A549 treated with Mapracorat at 1 μM for 4 hours (cell line): ENCODE measurements at places on chromosomes 2 and 18. TPM values are rescaled to one million over a fixed set of nuclear protein-coding genes. Genes with fewer than 3 reads are reported as not detected.

The STEAP3 gene
- 42.5 to 52.2 TPM (median 47.0 TPM) in 5 replicates for total RNA-seq

The UGT1A3 gene
- total RNA-seq: 0.10 to 0.31 TPM (median 0.26 TPM) in 3 of 5 replicates, not detected in the others

The SERPINB3 gene
- total RNA-seq: 0.16 to 0.27 TPM in 2 of 5 replicates, not detected in the others

The CCDC178 gene
- not detected in 5 replicates for total RNA-seq

The ATP6V1C2 gene
- 0.14 to 0.30 TPM (median 0.22 TPM) in 5 replicates for total RNA-seq

The SATB2 gene
- total RNA-seq: 2.3 to 3.7 TPM (median 2.9 TPM) in 5 replicates

The CD28 gene
- total RNA-seq: not detected in 5 replicates

The UCN gene
- 0.30 to 2.8 TPM (median 1.4 TPM) in 5 replicates for total RNA-seq

The ECEL1 gene
- 0.08 to 0.41 TPM (median 0.19 TPM) in 5 replicates for total RNA-seq

The OR6B2 gene
- total RNA-seq: not detected in 5 replicates

The RGPD4 gene
- total RNA-seq: 0.04 to 0.07 TPM (median 0.06 TPM) in 4 of 5 replicates, not detected in the other

The ALLC gene
- total RNA-seq: 0.07 TPM in 1 of 5 replicates, not detected in the others

The ADAM23 gene
- total RNA-seq: 8.4 to 10.2 TPM (median 9.2 TPM) in 5 replicates

The KLHL14 gene
- total RNA-seq: not detected in 5 replicates

The CYP1B1 gene
- total RNA-seq: 3.9 to 4.9 TPM (median 4.2 TPM) in 5 replicates

The RAB27B gene
- 9.1 to 13.0 TPM (median 10.5 TPM) in 5 replicates for total RNA-seq

The MYO5B gene
- total RNA-seq: 7.8 to 10.5 TPM (median 9.4 TPM) in 5 replicates

The ARHGAP15 gene
- not detected in 5 replicates for total RNA-seq

The FEV gene
- total RNA-seq: not detected in 5 replicates

The HOXD12 gene
- total RNA-seq: not detected in 5 replicates

The KIAA2012 gene
- total RNA-seq: not detected in 5 replicates

The ACMSD gene
- not detected in 5 replicates for total RNA-seq

The PXDN gene
- total RNA-seq: 10.4 to 15.4 TPM (median 13.8 TPM) in 5 replicates

The PDE1A gene
- 0.11 to 0.15 TPM (median 0.12 TPM) in 4 of 5 replicates, not detected in the other for total RNA-seq

The OST4 gene
- total RNA-seq: 539 to 642 TPM (median 562 TPM) in 5 replicates

The CD302 gene
- total RNA-seq: 2.0 to 2.4 TPM (median 2.1 TPM) in 5 replicates

The LTBP1 gene
- total RNA-seq: 19.2 to 32.6 TPM (median 29.6 TPM) in 5 replicates

The MYO7B gene
- total RNA-seq: 0.09 to 0.24 TPM (median 0.14 TPM) in 5 replicates

The SCN3A gene
- total RNA-seq: 0.01 TPM in 1 of 5 replicates, not detected in the others

The DYNAP gene
- total RNA-seq: not detected in 5 replicates

The MC2R gene
- not detected in 5 replicates for total RNA-seq

The ITGA6 gene
- 36.6 to 47.2 TPM (median 44.6 TPM) in 5 replicates for total RNA-seq

The CCDC102B gene
- total RNA-seq: 0.39 to 0.71 TPM (median 0.49 TPM) in 3 of 5 replicates, not detected in the others

The RTP5 gene
- not detected in 5 replicates for total RNA-seq

The CNNM4 gene
- 9.4 to 11.8 TPM (median 11.2 TPM) in 5 replicates for total RNA-seq

The HOXD13 gene
- total RNA-seq: 0.12 to 0.30 TPM (median 0.22 TPM) in 5 replicates

The KATNAL2 gene
- 1.3 to 2.4 TPM (median 1.8 TPM) in 5 replicates for total RNA-seq

The PARD6G gene
- 1.2 to 3.8 TPM (median 2.6 TPM) in 5 replicates for total RNA-seq

The PRKAG3 gene
- not detected in 5 replicates for total RNA-seq
